ENCODE measurements at places on chromosomes 11 and 22.

DNA sequence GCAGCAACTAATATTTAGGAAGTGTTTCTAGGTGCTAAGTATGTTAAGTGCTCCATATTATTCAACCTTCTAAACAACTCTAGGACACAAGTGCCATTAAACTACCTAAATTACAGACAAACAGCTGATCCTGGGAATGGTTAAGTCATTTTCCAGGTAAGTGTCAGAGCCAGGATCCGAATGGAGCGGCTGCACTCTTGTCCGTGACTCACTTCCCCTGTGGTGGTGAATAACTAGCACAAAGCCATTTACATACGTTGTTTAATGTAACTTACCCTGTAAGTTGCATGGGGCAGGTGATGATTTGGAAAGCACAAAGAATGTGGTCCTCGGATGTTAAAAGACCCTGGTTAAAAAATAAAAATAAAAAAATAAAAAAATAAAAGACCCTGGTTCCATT, 8.8 kb upstream of the PRG2 start:
- no peak for DNase-seq

DNA sequence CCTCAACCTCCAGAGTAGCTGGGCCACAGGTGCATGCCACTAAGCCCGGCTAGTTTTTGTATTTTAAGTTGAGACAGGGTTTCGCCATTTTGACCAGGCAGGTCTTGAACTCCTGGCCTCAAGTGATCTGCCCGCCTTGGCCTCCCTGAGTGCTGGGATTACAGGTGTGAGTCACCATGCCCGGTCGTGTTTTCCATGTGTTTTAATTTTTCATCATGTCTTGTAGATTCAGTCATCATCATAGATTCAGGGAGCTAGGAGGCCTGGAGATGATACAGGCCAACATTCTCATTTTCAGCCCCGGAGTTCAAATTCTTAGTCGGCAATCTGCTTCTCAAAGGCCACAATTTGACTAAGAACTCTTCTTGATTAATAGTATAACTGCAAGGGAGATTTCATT, 73.5 kb upstream of the GRAMD1B start:
- no peak for DNase-seq

DNA sequence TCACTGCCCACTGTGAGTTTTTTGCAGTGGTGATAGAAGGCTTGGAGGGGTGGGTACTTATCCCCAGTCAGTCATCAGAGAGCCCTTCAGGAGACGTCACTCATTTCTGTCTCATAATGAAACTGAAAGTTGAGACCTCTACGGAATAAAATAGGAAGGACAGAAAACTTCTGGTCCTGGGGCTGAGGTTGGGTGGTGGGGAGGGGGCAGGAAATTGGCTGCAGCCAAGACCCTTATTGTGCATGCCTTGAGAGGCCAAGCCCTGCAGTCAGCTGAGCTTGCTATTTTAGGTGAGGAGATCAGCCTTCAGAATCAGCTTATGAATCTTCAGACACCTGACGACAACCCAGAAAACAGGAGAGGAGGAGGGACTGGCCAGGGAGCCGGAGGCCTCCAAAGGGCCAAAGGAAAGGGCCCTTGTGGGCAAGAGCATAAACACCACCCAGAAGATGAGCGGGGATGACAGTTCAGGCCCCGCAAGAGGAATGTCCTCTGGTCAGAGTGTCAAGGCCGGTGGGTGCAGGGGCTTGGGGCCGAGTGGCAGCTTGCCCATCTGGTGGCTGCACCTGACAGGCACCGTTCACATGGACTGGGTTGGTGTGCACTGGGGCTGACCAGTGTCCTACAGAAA, 17.9 kb upstream of the ADA2 start:
- DNase-seq: no peak

DNA sequence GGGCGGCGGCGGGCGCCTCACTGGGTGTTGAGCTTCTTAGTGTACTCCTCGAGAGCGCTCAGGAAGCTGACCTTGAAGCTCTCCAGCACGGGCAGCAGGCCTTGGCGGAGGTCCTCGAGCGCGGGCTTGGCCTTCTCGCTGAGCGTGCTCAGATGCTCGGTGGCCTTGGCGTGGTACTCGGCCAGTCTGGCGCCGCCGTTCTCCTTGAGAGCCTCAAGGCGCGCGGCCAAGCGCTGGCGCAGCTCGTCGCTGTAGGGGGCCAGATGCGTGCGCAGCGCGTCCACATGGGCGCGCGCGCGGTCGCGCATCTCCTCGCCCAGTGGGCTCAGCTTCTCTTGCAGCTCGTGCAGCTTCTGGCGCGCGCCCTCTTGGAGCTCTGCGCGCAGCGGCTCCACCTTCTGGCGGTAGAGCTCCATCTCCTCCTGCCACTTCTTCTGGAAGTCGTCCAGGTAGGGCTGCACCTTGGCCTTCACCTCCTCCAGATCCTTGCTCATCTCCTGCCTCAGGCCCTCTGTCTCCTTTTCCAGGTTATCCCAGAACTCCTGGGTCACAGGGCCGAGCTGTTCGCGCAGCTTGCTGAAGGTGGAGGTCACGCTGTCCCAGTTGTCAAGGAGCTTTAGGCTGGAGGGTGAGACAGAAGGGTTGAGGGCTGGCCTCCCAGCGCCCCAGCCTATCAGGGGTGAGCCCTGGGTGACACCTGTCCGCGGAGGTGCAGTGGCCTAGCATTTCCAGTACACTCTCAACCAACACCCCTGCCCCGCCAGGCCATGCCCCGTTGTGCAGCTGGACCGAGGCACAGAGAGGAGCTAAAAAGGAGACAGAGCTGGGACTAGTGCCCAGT, 1.4 kb downstream of the APOA1 start:
- DNase-seq: no peak

DNA sequence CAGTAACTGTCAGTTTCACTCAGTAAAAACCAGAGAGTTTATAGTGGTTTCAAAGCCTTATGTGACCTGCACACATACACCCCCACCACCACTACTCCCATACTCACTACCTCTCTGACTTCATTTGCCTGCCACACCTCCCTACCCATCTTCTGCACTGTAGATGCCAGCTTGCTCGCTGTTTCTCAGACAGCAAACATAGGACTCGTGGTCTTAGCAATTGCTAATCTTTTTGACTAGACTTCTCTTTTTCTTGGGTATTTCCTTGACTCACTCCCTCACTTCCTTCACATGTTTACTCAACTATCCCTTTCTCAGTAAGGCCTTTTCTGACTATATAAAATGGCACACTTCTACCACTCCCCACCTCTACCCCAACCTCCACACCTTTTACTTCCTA, 27.8 kb downstream of the CEP295 start:
- no peak for DNase-seq

GRCh38 chr11:19344661-19345518, 104.1 kb upstream of the E2F8 start:
- DNase-seq: no peak

DNA sequence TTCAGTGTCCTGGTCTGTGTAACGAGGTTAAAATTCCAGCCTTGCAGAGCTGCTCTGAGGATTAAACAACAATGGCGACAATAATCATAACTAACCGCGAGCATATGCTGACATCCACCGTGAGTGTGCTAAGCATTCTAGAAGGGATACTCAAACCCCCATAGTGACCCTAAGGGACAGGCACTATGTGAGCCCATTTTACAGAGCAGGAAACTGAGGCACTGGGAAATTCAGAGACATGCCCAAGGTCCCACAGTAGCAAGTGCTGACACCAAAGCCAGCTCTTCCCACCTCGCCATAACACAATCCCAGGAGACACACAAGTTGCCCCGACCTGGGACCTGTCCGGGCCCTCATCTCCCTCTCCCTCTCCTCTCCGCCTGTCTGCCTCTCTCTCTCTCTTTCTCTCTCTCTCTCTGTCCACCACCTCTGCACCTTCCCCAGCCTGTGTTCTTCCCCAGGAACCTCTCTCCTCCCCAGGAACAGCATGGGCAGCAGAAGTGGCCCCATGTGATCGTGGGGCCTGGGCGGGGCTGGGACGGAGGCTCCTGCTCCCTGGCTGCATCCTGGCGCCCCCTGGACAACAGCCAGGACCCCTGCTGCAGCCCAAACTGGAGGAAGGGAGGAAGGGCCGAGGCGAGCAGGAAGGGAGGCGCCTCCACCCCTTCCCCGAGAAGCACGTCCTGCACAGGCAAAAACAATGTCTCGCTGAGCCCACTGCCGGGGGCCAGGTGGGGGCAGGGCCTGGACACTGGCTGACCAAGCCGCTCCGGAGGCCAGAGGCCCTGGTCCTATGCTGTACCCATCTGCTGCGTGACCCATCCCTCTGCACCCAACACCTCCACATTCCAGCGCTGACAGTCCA, 14.8 kb upstream of the MFNG start:
- DNase-seq: no peak

DNA sequence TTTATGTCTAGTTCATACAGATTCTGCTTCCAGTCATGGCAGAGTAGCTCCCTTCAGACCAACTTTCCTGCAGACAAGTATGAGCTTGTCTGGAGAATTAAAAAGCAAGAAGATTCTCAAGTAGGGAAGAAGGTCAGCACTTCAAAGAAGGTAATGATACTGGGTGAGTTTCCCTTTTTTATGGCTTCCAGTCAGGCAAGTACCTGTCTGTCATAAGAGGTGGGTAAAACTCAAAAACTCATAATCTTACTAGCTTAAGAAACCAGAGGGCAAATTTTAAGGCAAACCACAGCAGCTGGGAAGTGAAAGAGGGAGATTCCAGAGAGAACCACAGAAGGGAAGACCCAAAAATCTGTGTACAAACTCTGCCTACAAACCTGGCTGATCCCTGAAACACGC, 54.2 kb downstream of the DENND5A start:
- no peak for DNase-seq

- peak; percentile 29 for DNase-seq
Measured at GRCh38 chr11:133697603-133698180, 147.6 kb downstream of the SPATA19 start.

DNA sequence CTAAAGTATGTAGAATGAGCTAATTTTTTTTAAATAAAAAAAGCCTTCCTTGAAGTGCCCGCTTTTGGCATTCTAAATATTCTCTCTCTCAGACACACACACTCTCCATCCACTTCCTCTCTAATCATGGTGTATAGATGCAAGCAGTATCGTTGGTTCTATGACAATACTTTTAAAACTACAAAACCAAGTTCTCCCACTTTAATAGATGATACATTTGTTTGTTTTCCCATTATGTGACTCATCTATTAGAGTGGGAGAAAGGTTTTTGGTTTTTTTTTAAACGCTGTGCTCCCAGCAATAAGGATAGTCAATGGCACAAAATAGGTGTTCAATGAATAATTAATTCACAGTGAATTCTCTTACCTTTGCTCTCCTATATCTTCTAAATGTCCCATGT, 44.6 kb downstream of the FZD4 start:
- DNase-seq: no peak

- peak; percentile 52 for DNase-seq
Measured at GRCh38 chr11:2298131-2298794, 3.5 kb downstream of the C11orf21 start.

DNA sequence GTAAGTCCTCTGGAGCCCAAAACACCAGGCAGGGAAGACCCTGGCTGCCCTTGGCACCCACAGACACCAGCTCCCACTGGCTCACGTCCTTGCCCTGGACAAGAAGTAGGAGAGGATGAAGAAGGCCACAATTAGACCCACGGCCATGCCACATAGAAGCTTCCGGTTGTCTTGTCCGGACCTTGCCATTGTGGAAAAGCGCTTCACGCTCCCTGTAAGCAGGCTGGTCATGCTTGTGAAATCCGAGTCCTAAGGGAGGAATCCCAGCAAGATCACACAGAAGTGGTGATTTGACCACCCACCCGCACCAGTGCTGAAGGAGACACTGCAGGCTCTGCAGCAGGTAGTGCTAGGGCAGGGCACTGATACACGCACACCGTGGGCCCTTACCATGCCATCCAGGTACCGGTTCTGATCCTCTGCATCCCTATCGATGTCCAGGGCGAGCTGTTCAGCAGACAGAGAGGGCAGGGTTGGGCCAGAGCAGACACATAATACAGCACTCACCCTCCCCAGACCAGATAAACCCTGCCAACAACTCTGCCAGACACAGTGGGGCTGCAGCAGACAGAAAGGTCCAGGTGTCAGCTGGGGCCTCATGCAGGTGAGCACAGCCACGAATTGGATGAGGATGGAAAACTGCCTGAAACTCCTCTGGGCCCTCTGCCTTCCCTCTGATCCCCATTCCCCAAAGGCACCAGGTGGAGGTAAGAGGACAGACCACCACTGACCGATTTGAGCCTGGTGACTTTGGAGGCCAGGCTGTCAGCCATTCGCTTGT, 1.8 kb downstream of the BET1L start:
- DNase-seq: peak; percentile 82

GRCh38 chr11:10415817-10416392, 39.2 kb upstream of the AMPD3 start:
- no peak for DNase-seq

DNA sequence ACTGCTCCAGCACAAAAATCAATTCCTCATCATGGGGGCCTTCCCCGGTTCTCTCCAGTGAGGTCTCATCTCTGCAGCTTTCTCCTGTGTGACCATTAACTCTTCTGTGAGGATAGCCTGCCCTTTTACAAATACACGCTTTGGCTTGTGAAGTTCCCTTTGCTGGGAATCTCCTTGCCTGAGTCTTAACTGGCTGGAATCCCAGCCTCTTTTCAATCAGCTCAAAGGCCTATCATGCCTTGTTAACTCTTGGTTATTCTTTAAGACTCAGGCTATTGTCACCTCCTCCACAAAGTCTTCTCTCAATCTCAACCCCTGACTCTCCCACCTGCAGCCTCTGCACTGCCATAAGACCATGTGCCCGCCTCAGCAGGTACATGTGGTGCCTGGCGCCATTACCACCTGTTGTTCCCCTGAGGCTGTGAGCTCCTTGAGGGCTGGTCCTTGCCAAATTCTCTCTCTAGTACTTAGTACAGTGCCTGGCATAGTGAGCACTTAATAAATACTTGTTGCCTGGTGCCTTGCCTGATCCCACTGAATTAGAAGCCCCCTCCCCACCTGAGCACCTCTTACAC, 128.2 kb downstream of the ST3GAL4 start:
- DNase-seq: no peak
